H9 (cell line): ENCODE measurements at places on chromosomes 3 and 15.

- no peak for DNase-seq
Observed at GRCh38 chr3:141915016-141915415, 38.6 kb downstream of the ATP1B3 start.

DNA sequence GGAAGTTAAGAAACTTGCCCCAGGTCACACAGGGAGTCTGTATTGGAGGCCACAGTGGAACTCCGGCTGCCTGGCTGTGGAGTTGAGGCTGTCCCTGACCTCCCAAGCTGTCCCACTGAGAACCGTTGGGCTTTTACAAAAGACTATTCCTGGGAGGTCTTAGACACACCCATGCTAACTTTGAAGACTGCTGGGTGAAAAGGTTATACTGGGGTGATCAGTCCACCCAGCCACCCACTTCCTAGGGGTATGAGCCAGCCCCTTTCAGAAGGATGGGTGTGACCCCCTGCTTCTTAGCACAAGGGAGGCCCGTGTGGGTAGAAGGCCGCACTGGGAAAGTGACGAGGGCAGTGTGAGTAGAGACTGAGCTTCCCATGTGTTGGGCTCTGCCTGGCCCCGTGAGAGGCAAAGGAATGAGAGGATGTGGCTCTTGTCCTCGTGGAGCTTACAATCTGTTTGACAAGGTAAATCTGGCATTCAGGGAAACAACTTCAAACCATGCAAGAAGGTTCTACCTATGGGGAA is 19.0 kb downstream of the MRAS start:
- DNase-seq = no peak

DNA sequence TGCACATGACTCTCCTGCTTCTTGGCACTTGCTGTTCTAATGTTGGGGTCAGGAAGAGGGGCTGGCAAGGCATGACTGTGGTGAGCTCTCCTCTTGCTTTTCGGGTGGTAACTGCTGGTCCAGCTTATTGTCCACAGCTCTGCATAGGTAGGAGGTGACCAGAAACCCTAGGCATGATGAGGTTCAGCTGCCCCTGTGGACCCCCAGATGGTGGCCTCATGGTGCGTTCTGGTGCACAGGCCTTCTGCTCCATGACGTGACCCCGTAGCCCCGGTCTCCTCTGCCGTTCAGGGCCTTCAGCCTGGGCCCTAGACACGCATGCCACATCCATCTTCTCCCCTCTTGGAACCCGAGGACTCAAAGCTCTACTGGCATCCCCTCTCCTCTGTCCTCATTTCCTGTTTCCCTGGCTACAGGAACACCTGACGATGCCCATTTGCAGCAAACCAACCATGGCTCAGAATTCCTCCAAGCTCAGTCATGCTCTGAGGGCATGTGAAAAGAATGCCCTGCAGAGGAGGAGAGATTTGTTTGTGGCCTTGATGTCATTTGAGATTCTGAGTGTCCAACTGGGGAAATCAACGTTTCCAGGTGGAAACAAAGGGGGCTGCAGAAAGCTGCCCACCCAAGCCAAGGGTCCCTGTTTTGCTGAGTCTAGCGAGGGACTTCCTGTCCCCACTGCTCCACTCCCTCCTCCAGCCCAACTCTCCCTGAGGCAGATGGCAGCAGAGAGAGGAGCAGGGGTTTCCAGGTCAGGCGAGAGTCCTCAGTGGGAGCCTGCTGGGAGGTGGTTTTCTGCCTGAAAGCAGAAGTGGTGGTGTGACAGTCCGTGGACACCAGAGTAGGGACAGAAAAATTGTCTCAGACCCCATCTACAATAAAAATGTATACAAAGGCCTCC is 198.7 kb upstream of the LYSMD4 start:
- no peak for DNase-seq

- no peak for DNase-seq
Observed at GRCh38 chr3:118990823-118991560, 43.7 kb downstream of the IGSF11 start.

DNA sequence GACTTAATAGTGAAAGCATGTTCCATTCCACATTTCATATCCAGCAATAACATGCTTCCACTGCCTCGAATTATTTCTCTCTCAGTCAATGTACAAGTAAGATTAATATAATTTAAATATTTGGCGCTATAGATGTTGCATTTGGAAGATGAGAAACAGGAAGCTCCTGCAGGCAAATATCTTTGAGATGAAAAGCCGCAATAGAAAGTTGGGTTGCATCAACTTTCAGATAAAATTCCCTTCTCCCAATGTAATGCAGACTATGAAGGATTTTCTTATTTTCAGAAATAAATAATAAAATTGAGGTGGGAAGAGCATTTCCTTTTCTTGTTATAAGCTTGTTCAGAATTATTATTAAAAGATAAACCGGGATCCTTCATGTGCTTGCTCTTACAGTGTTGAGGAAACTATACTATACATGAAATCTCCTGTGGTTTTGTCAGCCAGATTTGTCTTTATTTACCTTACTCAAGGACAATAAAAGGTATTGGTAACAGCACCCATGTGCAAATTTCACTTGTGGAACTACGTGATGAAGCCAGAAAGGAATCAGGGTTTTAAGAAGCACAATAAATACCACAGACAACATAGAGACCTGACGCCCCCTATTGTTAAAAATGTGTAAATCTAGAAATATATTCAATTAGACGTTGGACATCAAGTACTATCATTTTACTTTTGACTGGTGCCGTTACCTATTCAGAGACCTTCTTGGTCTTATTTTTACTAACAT is 307.0 kb downstream of the ARPP21 start:
- DNase-seq = no peak

GRCh38 chr3:161915418-161915750 is 418.8 kb downstream of the OTOL1 start:
- no peak for DNase-seq

GRCh38 chr3:62049033-62049432 is 324.3 kb downstream of the FEZF2 start:
- no peak for DNase-seq

GRCh38 chr3:154060238-154061000 is 60.8 kb upstream of the ARHGEF26 start:
- DNase-seq = peak; percentile 35

DNA sequence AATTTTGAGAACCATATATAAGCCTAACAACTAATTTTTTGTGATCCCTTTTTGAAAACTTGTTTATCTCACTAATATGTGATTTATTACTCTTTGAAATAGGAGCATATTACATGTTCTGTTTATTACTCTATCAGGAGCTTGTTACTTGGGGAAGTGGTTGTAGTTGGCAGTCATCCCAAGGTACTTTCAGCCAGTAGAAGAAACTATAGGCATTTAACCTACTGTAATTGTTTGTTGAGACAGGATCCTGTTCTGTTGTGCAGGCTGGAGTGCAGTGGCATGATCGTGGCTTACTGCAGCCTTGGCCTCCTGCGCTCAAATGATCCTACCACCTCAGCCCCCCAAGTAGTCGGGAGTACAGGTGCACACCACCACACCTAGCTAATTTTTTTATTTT is 195.6 kb downstream of the TCF12 start:
- no peak for DNase-seq

- DNase-seq = no peak
Observed at GRCh38 chr15:86336051-86336788, 256.5 kb downstream of the AGBL1 start.

DNA sequence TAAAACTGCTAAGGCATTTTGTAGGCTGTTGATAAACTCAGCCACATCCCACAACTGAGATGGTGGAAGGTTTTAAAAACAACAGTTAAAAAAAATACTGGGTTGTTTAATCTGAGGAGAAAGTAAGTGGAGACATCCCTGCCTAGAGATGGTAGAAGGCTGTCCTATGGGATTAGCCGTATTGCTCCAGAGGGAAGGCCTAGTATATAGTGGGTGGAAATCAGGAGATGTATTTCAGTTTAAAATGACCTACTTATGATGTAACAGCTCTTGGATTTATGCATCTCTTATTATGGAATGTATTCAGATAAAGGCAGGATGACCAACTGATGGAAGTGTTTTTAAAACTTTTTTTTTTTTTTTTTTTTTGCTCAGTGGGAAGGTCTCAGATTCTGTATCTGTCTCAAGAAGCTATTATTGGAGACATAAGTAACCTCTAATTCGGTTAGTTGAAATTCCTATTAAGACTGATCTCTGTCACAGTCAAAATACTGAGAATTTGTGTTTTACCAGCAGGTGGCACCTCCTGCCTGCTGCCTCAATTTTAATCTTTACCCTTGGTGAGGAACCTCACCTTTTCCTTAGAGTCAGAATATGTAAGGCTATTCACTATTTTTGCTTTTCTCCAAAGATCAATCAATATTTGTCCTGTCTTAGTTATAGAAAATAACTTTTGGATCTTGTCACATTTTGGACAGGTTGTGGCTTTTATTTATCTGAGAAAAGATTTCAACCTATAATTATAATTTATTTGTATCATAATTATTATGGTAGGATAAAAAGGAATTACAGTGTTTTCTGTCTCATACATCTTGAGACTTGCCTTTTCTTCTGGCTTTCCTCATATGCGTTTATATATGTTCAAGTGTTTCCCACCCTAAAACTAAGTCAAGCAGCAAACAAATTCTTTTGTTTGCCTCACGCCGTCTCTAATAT is 63.0 kb downstream of the VPS8 start:
- DNase-seq = no peak

DNA sequence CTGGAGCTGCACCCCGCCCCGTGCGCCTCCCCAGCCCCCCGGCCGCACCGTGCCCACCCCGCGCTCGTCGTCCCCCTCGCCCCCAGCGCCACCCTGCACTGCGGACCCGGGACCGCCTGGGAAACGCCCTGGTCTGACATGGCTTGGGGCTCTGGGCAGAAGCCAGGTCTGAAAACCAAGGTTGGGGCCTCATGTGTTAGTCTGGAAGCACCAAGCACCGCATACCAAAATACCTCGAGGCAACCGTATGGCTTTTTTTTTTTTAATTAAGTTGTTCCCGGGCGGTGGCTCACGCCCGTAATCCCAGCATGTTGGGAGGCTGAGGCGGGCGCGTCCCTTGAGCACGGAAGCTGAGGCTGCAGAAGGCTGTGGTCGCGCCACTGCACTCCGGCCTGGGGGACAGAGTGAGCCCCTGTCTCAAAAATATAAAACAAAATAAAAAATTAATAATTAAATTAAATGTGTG is 91.5 kb upstream of the CHD2 start:
- DNase-seq = no peak

- no peak for DNase-seq
Observed at GRCh38 chr15:53791581-53791980, 32.1 kb upstream of the WDR72 start.

DNA sequence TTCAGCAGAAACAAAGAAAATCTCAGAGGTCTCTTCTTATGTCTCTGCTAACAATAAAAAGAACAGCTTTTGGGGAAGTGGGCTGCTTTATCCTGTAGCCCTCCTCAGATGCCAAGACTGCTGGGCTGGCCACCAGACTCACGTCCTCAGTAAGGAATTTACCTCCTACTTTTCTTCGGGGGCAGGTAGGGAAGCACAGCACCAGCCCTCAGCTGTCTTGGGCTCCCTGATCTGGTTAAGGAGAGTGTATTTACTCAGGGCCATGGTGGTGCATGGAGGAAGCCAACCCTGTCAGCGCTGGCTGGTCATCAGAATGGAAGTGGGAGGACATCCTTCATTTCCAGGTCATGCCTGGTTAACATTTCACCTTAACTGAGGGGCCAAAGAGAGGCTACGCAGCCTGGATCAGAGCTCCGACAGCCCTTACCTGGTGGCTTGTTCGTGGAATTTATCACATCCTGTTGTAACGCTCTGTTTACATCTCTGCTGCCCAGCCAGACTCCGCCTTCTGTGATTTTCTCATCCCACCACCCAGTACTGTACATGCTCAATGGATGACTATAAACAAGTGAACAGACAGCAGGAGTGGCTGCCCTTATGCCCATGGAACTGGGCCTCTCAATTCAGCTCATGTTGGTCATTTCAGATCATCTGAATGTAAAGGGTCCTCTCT is 108.3 kb downstream of the IGF2BP2 start:
- DNase-seq = no peak

DNA sequence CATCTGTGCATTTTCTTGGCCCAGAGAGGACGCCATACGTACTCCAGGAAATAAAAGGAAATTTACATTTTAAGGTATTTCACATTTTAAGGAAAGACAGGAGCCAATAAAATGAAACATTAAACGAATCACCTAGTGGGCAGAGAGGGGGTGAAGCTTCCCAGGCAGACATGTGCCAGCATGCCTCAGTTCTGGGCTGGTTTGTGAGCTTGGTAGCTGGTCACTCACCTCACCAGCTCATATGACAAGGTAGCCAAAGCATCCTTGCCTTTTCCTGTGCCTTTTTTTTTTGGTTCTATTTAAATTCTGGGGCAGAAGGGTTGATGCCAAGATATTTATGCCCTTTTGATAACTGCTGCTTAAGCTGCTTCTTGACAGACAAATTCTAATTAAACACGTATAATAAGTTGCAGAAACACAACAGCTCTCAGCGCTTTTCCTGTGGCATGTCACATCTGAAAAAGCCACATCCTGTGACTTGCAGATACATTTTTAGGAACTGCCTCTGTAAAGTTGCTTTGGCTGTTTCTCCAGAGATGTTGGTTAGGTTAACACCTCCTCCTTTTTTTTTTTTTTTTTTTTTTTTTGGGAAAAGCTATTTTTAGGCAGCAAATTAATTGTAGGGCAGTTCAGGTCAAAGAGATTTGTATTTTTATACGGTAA is 218.6 kb downstream of the PDCD6IP start:
- no peak for DNase-seq

DNA sequence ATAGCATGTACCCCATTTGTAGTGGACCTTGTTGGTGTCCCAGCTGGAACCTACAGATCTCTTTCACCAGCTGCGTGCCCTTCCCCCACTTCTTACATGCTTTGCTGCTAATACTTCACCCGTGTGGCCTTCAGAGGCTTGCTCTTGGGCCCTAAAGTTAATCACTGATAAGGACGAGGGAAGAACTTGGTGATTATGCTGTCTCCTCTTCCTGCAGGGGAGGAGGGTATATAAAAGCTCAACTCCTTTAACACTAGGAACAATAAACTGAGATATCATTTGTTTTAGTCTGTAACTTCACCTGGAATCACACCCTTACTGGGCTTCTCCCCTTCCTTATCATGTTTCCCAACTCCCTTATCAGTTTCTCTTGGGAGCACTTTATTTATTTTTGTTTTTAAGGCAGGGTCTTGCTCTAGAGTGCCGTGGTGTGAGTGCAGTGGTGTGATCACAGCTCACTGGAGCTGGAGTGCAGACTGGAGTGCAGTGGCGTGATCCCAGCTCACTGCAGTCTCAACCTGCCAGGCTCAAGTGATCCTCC is 43.2 kb upstream of the PIK3R4 start:
- DNase-seq = no peak

- DNase-seq = no peak
Observed at GRCh38 chr3:4294616-4295327, 8.4 kb upstream of the SETMAR start.
